Posterior cingulate gyrus (tissue), 11 donors: ENCODE measurements at places on chromosomes 1 and 21.

- peak; percentile 41 for DNase-seq
Measured at GRCh38 chr21:46207920-46208591, 20.5 kb downstream of the LSS start.

DNA sequence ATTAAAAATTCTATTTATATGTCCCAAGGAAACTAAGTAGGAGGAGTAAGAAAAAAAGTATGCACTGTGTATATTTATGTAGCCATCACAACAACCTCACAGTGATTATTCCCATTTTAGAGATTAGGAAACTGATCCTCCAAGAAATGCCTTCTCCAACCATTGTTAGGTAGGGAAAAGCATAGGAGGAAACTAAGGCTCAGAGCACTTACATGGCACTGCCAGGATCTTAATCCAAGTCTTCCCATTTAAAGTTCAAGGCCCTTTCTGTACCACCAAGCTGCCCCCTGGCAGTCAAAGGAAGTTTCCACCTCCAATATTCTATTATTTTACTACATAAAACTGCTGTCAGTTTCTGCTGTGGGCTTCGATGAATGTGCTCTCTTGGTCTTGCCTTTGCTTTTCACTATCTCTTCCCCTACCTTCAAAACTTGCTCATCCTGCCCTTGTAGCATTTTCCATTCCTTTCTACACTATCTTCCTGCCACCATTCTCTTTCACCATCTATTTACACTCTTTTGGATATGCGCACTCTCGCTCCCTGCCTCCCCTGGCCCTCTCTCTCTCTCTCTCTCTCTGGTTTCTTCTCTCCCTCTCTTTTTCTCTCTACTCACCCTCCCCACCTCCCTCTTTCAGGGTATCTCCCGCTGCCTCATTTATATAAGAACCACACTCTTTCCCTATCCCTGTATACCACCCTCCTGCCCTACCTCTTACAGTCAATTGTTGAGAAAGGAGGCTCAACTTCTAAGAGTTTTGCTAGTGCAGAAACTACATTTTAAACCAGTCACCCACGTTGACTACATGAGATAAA, 34.0 kb downstream of the PUM1 start:
- no peak for DNase-seq

GRCh38 chr1:117670976-117671780, 65.3 kb downstream of the TENT5C start:
- no peak for DNase-seq

- no peak for DNase-seq
Measured at GRCh38 chr1:113534875-113535274, 144.6 kb downstream of the MAGI3 start.
